ENCODE measurements at places on chromosomes 16 and 17. TPM values are rescaled to one million over a fixed set of nuclear protein-coding genes. Genes with fewer than 3 reads are reported as not detected.

DNA sequence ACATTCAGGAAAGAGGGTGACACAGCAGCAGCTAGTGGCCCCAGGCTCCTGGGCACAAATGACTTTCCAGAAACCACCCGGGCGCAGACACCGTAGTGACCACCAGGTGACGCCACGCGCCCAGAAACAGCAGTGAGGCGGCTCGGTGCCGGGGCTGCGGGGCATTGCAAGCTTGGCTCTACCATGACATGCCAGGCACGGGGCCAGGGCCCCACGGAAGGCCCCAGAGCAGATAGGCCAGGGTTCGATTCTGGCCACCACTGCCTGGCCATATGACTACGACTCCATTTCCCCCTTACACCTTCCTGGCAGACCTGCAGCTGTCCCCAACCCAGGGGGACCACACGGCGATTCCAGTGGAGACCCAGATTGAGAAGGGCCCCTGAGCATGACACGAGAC, 6.7 kb downstream of the RHBDF1 start:
- DNase-seq: peak; percentile 76

NECAB2 gene
- total RNA-seq: 3.6 TPM

- DNase-seq: no peak
Measured at GRCh38 chr16:2458887-2459646, 842 bp upstream of the TEDC2 start.

SLC22A31 gene
- total RNA-seq: not detected

TAC4 gene
- not detected for total RNA-seq

DNA sequence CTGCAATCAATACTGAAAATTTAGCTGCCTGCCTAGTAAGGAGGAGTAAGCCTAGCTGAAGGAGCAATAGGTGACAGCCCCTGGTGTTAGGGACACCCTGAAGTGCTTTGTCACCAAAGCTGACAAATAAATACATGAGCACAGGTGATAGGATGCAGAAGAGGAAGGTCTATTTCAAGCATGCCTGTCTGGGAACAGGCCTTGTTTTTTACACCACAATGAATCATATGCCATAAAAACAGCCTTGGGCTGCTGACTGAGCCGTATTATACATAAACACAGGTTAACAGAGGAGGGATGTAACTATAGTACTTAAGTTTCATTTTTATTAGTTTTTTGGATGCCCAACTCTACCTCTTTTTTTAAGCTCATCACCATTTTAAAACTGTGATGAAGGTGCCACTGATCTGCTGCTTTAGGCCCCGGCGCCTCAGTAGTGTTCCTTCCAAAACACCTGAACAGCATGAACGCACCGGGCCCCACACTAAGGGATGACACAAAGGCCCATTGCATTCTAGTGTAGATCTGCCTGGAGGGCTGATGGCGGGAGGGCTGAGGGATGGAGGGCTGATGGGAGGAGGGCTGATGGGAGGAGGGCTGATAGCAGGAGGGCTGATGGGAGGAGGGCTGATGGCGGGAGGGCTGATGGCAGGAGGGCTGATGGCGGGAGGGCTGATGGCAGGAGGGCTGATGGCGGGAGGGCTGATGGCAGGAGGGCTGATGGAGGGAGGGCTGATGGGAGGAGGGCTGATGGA, 150.3 kb downstream of the AATF start:
- DNase-seq: no peak
